ENCODE measurements at places on chromosomes 4 and X. TPM values are rescaled to one million over a fixed set of nuclear protein-coding genes. Genes with fewer than 3 reads are reported as not detected.

The TGIF2LX gene
- total RNA-seq, result not detected

- no peak for DNase-seq
Measured at GRCh38 chr4:156362581-156362980, 408.9 kb upstream of the CTSO start.

DNA sequence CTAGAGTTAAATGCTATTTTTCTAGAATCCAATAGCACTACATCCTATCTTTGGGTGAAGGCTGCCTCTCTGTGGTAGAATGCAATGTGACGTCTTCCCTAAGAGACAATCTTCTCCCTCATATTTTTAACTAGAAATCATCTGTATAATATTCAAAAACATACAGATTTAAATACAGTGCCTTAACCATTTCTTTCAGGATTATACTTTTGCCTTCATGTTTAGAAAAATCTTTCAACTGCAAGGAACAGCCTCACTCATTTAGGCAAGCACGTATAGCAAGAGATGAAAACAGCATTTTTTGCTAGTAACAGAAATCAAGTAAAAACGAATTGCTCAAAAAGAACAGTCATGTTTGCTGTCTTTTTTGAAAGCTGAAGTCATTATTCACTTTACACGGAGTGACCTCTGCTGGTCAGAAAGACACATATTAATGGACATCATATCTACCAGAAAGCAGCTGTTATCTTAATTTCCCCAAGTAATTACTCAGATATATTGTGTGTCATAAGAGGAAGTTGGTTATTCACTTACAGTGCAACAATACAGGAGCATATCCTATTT lies 422.3 kb downstream of the STPG2 start:
- peak; percentile 4 for DNase-seq

The PNMA6E gene
- total RNA-seq, result not detected

GRCh38 chrX:29478336-29479069 lies 736.9 kb upstream of the MAGEB2 start:
- peak; percentile 0 for DNase-seq

The C4orf54 gene
- total RNA-seq, result not detected

GRCh38 chr4:109610489-109610888 lies 50.4 kb downstream of the MCUB start:
- DNase-seq, result no peak

The SMAD1 gene
- total RNA-seq, result 14.0 TPM

DNA sequence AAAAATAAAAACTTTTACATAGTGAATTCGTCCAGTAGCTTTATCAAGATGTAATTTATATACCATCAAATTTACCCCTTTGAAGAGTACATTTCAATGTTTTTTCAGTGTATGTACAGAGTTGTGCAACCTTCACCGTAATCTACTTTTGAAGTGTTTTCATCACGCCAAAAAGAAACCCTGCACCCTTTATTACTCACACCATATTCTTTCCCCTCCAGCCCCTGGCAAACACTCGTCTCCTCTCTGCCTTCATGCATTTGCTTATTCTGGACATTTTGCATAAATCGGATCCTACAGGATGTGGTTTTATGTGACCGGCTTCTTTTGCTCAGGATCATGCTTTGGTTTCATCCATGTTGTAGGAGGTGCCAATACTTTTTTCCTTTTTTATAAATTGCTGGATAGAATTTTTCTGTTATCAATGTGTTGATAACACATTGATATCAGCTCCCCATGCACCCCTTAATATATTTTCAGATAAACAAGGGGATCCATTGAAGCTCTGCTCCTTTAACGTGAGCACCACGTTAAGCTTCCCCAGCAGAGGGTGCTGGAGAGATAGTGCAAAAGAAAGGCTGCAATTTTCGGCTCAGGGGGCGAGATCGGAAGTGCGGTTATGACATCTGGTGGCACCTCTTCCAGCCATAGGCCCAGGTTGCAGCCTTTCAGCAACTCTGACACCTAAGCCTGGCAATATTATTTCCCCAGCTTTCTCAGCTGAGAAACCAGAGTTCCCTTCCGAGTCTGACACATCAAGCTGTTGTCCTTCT lies 100.1 kb upstream of the VCX3B start:
- DNase-seq, result peak; percentile 2

The EREG gene
- total RNA-seq, result 0.13 TPM

GRCh38 chr4:158788516-158788915 lies 19.7 kb downstream of the FNIP2 start:
- DNase-seq, result no peak

DNA sequence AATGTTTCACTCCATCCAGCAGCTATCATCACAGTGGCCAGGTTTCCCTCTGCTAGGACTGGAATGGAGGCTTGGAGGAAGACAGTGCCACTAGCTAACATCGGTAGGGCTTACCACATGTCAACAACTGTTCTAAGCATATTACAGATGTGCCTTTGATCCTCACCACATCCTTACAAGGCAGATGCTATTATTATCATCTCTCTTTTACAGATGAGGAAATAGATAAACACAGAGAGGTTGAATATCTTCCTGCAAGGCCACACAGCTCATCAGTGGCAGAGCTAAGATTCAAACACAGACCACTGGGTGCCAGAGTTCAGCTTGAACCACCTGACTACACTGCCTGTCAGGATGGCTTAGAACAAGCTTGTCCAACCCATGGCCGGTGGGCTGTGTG lies 47.4 kb downstream of the MAMLD1 start:
- no peak for DNase-seq

Measured in HepG2 (cell line).